ENCODE measurements at places on chromosomes 13 and 19.

DNA sequence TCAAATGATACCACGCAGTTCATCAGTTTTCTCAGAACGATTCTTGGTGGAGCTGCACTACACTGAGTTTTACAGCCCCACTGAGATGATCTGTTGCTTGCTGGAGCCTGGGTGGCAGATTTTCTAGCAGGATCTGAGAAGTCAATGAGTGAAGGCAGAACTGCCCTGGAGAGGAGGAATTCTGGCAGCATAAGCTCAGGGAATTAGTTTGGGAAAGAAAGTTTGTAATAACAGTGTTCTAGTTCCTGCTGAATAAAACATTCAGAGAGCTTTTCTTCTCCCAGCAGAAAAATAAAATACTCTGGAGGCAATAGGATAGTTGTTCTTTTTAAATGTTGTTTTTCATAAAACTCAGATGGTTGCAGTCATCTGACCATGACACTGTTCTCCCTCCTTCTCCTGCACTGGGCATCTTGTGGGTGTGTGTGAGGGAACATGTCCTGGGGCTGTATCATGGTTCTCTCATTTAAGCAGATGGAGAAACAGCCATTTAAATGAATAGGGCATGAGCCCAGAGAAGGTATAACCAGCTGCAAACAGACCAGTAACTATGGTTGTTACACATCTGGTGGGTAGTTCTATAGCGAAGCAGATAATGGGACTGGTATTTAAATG is 29.6 kb downstream of the OLFM4 start:
- DNase-seq: no peak

DNA sequence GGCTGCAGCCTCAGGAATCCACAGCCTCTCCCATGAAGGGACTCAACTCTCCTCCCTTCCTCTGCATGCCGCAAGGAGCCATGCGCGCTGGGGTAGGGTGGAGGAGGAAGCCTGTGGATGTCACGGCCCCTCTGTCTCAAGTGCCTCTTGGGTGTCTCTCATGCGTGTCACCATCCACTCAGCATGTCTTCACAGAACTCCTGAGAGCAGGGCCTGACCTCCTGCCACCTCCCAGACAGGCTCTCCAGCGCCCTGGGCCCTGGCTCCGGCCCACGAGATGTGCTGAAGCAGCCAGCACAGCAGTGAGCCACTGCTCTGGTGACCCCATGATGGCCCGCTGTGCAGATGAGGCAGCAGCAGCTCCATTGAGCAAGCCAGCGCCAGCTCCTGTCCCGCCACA is 25.9 kb upstream of the SPACA7 start:
- DNase-seq: no peak

GRCh38 chr13:38384171-38384570 is 34.5 kb downstream of the UFM1 start:
- no peak for DNase-seq

DNA sequence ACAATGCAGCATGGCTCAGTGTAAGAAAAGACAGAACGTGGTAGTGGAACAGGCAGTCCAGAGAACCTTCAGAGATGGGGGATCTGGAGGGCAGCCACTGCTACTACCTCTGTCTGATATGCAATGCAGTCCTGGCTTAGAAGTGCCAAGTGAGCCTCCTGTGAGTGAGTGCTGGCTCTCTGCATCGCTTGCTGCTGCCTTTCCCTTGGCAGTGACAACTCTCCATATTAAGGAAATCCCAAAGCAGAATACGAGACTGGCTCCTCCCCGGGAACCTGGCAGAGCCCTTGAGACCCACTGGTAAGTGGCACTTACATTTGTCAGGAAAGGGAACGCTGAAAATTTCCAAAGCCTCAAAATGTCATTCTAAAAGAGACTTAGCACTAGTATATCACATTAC is 7.5 kb downstream of the DOCK9 start:
- no peak for DNase-seq

DNA sequence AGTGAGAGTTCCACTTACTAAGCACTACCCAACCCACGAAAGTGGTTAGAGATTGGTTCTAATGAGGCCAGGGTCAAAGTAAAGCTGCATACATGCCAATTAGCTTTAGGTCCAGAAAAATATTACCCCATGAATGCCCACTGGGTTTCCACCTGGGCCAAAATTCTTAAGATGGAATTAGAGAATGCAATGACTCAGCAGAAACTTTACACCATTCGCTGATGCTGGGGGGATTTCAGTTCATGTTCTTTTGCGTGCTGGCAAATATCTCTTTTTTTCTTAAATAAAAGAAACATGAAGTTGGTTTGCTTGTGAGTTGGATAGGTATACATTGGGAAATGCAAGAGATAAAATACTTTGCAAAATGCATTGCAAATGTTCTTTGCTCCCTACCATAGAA is 715.3 kb upstream of the MIR17HG start:
- DNase-seq: no peak

DNA sequence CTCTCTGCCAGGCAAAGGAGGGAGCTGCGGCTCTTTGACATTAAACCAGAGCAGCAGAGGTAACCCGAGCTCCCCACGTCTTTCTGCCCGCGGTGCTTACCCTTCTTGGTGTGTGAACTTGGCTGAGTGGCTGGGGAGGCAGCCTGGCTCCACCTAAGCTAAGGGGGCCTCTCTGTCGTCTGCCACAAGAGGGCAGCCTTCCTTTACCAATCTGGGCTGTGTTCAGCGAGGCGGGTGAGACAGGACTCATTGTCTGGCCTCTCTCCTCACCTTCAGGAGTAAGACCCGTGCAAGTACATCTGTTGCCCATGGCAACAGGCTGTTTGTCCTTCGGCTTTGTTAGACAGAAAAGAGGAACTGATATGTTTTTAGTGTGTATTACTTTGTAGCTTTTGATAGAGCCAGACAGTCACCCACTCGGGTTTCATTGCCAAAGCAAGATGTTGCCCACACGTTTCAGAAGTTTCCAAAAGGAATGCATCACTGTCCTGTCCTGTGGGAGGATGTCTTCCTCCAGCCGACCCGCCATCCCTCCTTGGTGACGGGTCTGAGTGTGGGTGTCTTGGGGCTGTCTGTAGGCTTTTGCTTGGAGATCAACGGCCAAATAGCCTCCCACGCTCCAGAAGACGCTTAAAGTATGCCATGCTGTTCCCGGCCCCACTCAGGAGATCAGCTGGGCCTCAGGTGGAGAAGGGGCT is 4.6 kb downstream of the POP4 start:
- DNase-seq: no peak

- no peak for DNase-seq
These were observed 4.6 kb downstream of the COL4A2 start for GRCh38 chr13:110311443-110312338.

- no peak for DNase-seq
These were observed 10.6 kb upstream of the CYSLTR2 start for GRCh38 chr13:48643159-48643558.
